ENCODE measurements at places on chromosomes 5 and 9.
A peak's percentile ranks its signal among the peaks of the same experiment; 100 is the strongest.

DNA sequence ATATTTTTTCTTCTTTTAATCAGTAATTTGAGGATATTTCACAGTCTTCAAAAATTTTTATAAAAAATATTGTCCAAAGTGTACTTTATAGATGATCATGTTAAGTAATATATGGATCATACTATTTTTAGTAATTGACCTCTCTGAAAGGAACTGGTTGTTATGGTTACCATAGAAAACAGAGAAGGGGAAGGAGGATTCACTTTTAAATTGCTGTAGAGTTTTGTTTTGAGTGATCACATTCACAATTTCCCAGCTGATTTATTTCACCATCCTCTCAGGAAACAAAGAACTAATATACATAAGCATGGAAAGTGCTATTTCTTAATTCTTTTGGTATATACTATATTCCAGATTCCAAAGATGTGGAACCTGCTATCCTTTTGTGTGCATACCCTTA lies 56.5 kb upstream of the NREP start:
- no peak for DNase-seq

GRCh38 chr9:93184432-93185265 lies 710 bp downstream of the WNK2 start:
- DNase-seq = no peak

- no peak for DNase-seq
Measured at GRCh38 chr5:3429962-3430361, 165.7 kb upstream of the IRX1 start.

GRCh38 chr5:127369796-127370195 lies 79.2 kb downstream of the MEGF10 start:
- no peak for DNase-seq

- no peak for DNase-seq
Measured at GRCh38 chr9:18390393-18390792, 83.6 kb upstream of the ADAMTSL1 start.

DNA sequence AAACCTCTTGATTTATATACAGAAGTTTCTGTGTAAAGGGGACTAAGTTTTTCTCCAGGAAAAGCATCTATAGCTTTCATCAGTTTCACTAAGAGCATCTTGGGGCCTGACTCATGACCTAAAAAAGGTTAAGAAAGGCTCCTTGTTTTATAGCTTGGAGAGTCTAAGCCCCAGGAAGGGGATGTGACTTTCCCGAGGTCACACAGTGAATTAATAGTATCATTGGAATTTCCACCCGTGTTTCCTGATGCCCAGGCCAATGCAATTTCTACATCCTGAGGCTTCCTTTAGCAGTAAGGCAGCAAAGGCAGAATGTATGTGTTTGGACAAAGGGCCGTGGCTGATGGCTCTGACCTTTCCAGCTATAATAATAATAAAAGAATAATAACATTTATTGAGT lies 8.6 kb downstream of the MORN5 start:
- no peak for DNase-seq

DNA sequence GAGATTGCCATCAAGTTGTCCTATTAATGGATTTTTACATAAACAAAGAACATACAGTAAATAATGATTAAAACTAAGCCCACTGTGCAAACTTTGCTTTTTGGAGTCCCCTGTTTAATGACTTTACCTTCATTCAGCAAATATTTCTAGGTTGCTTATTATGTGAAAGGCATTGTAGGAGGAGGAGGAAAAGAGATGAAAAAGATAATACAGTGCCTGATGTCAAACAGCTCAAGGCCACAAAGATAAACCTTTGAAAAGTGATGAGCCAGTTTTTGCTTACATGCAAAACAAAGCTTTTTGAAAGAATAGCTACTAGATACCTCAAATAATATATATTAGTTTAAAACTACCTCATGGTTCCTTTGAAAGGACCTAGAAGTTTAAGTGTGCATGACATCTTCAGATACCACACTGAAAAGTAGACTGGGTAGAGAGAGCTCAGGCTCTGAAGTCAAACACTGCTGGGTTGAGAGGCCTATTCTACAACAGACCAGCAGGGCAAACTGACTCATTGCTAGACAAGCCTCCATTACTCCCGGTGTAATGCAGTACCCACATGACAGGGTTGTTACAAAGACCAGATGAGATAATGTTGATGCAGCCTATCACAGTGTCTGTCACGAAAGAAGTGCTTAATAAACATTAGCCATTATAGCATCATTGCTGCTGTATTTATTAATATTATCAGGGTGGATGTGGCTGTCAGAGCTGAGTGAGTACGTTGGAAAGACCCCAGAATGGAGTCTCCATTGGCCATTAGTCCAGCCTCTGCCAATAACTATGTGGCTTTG lies 11.8 kb downstream of the DEPDC1B start:
- DNase-seq = no peak

- no peak for DNase-seq
Measured at GRCh38 chr9:132644251-132644650, 25.5 kb downstream of the DDX31 start.

GRCh38 chr9:112233769-112234168 lies 58.7 kb upstream of the SUSD1 start:
- DNase-seq = no peak

- no peak for DNase-seq
Measured at GRCh38 chr9:91012933-91013841, 211.6 kb downstream of the SYK start.

GRCh38 chr9:136629001-136629878 lies 33.5 kb upstream of the EGFL7 start:
- no peak for DNase-seq

- no peak for DNase-seq
Measured at GRCh38 chr9:130988905-130989304, 20.1 kb upstream of the LAMC3 start.

DNA sequence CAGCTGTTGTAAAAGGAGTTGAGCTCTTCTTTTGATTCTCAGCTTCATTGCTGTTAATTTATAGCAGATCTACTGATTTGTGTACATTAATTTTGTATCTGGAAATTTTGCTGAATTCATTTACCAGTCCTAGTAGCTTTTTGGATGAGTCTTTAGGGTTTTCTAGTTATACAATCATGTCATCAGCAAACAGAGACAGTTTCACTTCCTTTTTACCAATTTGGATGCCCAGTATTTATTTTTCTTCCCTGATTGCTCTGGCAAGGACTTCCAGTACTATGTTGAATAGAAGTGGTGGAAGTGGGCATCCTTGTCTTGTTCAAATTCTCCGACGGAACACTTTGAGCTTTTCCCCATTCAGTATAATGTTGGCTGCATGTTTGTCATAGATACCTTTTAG lies 398.9 kb upstream of the POU5F2 start:
- DNase-seq = no peak

GRCh38 chr9:15211815-15212495 lies 95.1 kb downstream of the TTC39B start:
- DNase-seq = no peak

DNA sequence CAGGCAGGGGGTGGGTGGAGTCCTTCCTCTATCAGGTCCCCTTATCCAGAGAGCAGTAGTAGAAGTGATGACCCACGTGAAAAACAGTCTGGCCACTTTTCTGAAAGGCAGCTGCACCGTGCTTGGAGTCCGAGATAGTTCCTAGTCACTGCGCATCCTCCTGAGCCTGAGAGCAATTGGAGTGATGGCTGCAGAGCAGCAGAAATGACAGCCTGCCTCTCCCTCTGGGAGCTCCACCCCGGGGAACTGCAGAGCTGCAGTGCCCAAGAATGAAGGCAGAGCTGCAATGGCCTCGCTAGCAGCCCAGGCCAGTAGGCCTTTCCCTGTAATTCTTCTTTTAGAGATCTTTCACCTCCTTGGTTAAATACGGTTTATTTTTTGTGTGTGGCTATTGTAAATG lies 82.6 kb downstream of the CETN3 start:
- no peak for DNase-seq

DNA sequence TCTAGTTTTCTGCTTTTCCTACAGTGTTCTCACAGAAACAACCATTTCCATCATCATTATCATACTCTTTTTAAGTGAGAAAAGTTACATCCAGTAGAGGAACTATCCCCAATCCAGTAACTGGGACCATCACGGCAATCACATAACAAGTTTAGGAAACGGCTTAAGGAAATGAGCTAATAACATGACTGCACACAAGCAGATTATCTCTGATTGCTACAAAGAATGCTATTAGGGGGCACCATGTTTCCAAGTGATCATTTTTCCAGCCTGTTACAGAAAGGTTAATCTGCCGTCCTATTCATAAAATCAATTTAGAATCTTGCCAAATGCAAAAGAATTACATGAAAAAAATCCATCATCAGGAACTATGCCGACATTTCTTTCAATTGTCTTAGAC lies 94.6 kb downstream of the EFNA5 start:
- DNase-seq = no peak

DNA sequence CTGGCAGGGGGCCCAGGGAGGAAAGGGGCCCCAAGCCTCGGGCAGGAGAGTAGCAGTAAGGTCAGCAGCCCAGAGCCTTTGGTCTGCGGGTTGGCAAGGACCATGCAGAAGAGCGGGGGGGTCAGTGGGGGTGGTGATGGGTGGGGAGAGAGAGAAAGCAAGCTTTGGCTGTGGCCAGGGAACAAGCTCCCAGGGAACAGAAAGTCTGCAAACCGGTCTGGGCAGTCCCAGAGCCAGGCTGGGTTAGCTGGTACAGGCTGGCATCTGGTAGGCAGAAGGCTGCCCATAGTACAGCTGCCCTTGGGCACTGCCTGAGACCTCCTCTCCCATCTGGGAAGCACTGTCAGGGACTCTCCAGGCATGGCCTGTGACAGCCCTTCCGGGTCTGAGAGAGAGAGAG lies 10.5 kb upstream of the EPB41L4B start:
- DNase-seq = no peak

- no peak for DNase-seq
Measured at GRCh38 chr5:122062205-122062604, 15.9 kb downstream of the LOX start.

DNA sequence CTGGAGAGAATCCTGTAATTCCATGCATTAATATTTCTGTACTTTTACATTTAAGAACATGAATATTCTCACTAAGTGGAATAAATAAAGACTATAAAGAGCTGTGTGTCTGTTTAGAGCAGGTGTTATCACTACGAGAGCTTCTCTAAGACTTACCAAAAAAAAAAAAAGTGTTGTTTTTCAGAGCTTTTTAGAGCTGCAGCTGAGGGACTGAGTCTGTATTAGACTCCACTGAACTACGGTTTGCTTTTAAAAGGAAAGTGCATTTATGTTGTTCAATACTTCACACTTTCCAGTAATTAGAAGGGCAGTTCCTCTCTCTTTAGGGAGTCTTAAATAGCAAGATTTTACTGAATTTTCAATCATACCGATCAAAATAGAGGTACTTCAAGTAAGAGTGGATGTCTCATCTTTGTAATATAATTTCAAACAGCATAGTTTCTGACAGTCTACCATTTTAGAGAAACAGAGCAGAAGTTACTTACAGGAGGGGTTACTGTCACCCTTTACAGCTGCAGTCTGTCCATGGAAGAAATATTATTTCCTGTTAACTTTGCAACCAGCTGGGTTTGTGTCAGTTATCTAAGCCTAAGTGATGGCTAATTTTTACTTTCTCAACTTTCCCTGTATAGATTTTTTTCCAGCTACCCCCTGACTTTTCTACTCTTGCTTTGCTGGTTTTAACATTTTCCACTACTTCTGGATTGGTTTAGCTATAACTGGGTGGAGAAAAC lies 2.4 kb downstream of the SYK start:
- DNase-seq = no peak

DNA sequence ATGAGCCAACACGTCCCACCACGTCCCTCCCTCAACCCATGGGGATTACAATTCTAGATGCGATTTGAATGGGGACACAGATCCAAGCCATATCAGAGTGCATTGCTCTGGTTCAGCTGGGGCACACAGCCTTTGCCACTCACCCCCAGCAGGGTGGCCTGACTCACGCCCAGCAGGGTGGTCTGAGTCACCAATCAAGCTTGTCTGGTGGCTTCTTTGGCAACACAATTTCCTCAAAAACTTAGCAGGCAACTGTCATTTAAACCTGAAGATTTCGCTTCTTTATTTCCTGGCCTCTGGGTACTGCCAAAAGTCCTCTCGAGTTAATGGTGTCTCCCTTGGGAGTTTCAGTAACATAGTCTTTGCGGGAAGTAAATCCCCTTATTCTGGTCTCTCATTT lies 16.3 kb upstream of the SEMA5A start:
- DNase-seq = no peak

- DNase-seq = no peak
Measured at GRCh38 chr5:138588013-138588788, 13.0 kb upstream of the HSPA9 start.

GRCh38 chr5:59768152-59769040 lies 125.1 kb downstream of the PDE4D start:
- peak; percentile 27 for DNase-seq

DNA sequence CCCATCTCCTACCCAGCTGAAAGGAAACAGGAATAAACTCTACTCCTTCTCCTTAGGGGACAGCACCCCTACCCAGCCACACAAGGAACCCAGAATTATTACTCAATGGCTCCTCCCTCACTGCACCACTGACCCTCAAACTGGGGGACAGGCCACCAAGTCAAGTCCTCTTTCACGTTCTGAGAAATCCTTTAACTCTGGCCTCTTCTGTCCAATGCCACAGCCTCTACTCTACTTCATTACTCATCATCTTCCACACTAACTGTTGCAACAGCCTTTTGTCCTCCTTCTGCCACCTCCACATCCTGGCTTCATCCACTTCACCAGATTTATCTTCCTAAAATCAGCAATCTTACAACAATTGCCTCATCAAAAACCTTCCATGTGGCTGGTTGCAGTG lies 6.8 kb downstream of the TTC39B start:
- DNase-seq = no peak

DNA sequence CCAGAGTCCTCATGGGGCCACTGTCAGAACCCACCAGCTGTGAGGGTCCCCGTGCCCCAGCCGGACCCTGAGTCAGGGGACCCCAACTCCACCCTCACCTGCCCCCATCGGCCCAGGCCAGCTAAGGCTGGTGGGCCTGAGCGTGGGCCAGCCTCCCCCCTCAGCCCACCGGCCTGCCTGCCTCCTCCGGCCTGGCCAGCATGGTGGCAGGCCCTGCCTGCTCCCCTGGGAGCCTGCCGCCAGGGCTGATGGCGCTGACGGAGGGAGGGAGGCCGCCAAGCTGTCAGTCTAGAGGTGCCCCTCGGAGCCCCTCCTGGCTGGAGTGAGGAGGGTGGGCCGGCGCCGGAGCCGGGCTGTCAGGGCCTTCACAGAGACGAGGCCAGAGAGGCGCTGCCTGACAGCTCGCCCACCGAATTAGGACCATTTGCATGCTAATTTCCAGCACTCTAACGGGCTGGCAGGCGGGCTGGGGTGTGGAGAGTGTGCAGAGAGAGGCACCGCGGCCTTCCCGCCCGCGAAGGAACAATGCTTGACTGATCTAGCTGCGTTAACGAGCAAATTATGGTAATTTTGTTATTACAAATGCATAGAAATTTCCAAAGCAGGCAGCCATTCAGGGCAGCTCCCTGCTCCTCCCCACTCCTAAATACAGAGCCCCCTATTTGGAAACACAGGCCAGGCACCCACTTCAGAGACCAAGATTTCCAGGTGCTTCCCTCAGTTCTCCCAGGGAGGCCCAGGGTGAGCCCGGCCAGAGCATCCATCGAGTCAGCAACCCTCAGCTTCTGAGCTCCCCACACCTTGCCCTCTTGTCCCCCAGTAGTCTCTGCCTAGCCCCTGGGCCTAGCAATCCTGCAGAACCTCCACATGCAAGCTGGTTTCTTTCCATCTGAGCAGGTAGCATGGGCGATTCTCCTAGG lies 169.3 kb downstream of the PAX5 start:
- no peak for DNase-seq

- no peak for DNase-seq
Measured at GRCh38 chr9:131011274-131012022, 2.5 kb downstream of the LAMC3 start.
